ENCODE measurements at places on chromosomes 2 and 18.

DNA sequence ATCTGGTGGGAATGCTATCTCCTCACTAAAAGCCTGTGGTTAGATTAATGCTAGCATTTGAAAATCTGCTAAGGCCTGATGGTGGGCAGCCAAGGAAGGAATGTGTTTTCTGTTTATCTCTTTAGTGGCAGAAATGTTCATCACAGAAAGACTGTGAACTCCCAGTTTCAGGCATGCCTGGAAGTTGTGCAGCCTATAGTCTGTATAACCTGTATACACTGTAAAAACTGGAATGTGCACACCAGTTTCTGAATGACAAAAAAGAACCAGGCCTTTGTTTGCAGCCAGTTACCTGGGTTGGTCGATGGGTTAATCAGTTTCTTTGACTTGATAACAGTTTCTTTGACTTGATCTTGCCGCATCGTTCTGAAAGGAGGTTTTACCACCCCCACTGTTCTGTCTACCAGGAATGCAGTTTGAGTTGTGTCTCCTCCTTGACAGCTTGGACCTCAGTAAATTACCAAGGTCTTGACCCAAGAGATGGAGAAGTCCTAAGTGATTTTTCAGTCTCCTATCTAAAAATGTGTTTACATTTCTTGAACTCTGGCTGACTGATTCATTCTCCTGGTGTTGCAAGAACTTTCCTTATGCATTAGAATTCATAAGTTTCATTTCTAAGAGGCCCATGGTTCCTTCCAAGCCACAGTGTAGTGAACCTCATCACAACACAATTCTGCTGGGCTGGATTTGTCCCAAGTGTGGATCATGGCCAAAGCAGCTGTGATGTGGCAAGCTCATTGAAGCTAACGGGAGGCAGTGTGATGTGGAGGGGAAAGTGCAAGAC, 62.2 kb downstream of the KIAA2012 start:
- DNase-seq: no peak

- no peak for DNase-seq
Observed at GRCh38 chr2:72649810-72650209, 176.0 kb downstream of the EXOC6B start.

DNA sequence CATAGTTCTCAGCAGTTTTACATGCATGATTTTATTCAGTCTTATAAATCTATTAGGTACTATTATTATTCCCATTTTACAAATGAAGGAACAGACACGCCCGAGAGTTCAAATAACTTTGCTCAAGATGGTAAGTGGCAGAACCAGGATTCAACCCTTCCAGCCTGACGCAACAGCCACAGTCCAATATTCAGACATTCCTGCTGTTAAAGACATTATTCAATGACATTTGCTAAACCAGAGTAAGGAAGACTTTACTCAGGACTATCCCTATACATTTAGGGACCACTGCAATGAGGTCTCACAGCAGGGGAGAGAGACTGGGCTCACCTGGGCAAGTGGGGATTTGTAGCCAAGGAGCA, 29.4 kb upstream of the IGFBP2 start:
- no peak for DNase-seq

DNA sequence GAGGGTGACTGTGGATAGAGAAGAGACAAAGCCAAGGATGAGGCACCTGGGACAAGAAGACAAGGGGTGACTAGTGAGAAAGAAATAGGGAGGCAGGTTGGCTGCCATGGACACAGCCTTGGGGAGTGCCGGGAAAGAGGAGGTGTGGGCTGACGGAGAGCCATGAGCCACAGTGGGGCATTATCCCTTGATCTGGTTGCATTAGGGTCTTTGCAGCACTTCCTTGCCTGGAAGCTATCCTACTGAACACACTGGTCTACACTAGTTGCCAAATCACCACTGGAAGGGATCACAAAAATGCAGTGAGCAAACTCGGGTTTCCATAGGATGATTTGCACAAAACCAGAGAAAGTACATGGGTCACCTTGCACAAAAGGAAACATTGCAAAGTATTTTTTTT, 27.7 kb upstream of the ASB18 start:
- DNase-seq: no peak

- DNase-seq: no peak
Observed at GRCh38 chr18:68548904-68549870, 165.7 kb downstream of the TMX3 start.

- DNase-seq: no peak
Observed at GRCh38 chr2:176687944-176688343, 418.7 kb downstream of the MTX2 start.

DNA sequence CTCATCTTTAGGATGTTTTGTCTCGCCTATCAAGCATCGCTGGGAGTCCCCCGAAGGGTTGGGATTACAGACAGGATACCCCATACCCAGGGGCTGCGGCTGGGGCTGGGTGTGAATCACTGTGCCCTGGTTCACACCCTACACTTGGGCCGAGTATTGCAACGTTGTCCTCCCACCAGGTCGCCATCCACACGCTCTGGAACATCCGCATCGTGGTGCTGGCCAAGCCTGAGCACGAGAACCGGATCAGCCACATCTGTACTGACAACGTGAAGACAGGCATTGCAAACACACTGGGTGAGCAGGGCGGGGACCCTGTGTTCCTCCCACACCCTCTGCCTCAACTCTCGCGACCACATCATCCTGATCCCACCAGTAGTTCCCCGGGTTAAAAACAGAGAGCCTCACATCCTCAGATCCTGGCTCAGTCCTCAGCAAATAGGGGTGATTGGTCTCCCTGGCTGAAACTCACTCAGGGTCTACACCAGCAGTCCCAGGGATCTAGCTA, 87.3 kb upstream of the ATG16L1 start:
- DNase-seq: no peak

All from activated T-helper 1 cell treated with Interleukin-2 at 50 U/mL for 16 hours (primary cell).